HS-27A (cell line): ENCODE measurements at places on chromosomes 12 and 14.

GRCh38 chr14:80425686-80426085, 214.4 kb upstream of the DIO2 start:
- peak; percentile 97 for DNase-seq

DNA sequence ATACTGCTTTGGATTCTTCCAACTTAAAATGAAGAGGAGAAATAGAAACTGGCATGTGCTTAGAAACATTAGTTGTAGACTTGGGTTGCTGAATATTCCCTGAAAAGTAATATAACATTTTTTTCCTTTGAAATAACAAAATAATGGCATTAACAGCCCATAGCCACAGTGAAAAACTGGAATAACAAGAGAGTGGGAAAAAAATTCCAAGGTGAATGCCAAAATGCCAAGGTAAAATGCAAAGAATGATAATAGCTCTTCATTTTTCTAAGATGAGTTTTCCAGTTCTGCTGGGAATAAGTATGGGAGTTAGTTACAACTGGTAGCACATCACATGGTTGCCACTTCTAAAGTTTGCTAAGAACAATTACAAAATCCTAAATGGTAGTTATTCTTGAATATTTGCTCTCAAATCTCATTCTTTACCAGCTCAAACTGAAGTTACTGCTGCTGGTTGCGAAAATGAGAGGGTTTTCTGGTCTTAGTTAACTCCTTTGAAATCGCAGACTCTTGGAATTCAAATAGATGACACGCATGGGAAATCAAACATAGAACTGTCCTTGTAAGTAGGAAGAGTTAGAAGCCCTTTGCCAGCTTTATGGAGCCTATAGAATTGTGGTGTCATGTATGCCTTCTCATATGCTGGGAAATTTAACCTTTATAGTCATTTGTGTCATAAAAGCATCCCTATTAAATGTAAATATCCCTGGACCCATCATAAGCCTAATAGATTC, 165.0 kb upstream of the DCN start:
- no peak for DNase-seq

DNA sequence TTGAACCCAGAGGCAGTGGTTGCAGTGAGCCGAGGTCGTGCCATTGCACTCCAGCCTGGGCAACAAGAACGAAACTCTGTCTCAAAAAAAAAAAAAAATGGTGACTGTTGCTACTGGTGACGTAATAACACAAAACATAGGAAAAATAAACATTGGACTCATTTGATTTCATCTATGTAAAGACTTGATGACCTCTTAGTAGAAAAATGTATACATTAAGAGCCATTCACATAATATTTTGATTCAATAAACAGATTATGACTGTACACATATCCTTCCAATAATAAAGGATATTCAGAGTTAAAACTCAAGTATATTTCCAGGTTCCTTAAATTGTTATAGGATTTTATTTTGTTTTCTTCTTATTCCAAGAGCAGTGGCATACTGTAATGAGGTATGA, 65.7 kb upstream of the AEBP2 start:
- no peak for DNase-seq

- DNase-seq = no peak
Measured at GRCh38 chr12:32418221-32418620, 18.9 kb downstream of the FGD4 start.

- DNase-seq = no peak
Measured at GRCh38 chr12:724194-724855, 28.1 kb upstream of the WNK1 start.

DNA sequence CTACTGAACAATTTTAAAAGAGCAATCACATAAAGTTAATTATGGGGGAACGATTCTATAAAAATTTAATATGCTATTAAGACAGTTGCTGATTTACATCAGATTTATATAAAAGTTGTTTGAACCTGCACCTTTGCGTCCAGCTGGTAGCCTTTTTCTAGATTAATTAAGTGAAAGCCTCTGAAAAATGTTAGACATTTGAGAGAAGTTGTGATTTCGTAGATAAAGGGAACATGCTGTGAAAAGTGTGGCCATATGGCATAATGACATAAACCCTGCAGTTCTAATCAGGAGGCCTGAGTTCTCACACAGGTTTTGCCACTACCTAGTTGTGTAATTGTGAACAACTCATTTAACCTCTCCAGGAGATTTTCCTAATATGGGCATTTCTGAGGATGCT, 187.2 kb downstream of the TMTC2 start:
- no peak for DNase-seq

GRCh38 chr12:47268501-47269454, 189.0 kb upstream of the AMIGO2 start:
- no peak for DNase-seq

- DNase-seq = no peak
Measured at GRCh38 chr12:56995201-56995929, 11.0 kb downstream of the ZBTB39 start.

DNA sequence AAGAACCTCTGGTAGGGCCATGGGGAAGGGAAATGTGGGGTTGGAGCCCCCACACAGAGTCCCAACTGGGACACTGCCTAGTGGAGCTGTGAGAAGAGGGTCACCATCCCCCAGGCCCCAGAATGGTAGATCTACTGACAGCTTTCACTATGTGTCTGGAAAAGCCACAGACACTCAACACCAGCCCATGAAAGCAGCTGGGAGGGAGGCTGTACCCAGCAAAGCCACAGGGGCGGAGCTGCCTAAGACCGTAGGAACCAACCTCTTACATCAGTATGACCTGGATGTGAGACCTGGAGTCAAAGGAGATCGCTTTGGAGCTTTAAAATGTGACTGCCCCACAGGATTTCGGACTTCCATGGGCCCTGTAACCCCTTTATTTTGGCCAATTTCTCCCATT, 97.8 kb downstream of the HMGA2 start:
- DNase-seq = no peak

DNA sequence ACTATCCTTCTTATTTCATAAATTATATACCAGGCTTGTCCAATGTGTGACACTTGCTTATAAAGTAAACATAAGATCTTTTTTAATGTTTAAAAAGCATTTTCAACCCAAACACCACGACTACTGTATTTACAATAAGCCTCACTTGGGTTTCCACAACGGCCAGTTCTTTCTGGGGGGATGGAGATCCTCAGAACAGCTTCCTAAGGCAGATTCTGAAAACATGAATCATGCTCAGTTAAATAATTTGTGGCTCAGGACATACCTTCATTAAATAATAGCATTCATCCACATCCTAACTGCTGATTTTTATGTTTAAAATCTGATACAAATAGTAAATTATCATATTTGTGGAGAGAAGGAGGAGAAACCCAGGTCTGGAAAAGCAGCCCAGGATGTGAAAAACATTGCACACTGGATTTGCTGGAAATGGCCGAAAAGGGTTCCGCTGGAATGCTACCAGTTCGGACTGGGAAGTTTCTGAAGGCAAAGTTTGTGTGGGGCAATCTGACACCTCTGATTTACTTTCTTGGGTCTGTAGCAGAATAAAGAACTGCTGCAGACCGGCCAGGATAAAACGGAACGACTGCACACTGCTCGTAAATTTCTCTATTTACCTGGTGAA, 597 bp downstream of the GLT8D2 start:
- no peak for DNase-seq

GRCh38 chr14:22419620-22420019, 169.4 kb downstream of the DAD1 start:
- no peak for DNase-seq
